ENCODE measurements at places on chromosomes 5 and 9.

DNA sequence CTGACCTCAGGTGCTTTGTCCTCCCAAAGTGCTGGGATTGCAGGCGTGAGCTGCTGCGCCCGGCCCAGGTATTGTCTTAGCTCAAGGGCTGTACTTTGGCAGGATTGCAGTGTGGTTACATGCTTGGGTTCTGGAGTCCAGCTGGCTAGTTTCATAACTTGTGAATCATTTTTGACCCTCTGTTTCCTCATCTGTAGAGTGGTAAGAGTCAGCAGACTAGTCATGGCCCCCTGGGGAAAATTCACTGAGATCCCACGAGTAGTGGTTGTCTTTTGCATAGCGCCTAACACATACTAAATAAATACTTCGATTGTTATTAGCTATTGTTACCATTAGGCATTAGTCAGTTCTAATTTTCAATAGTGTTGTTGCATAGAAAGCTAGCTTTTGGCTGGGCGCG is 14.3 kb downstream of the PTPA start:
- DNase-seq = no peak

DNA sequence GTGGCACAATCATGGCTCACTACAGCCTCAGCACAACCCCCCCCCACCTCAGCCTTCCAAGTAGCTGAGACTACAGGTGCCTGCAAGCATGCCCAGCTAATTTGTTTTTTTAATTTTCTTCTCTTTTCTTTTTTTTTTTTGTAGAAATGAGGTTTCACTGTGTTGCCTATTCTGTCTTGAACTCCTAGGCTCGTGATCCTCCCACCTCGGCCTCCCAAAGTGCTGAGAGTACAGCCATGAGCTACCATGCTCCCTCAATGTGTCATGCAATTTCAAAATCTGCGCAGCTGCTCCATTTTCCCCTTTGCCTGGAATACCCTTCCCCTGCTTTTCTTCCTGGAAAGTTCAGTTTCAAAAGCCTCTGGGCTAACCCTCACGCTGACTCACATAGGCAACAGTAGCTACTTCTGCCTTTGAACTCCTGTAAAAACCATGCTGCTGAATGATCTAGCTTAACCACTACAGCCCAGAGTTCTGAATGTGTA is 71.0 kb upstream of the IL7R start:
- peak; percentile 73 for DNase-seq

DNA sequence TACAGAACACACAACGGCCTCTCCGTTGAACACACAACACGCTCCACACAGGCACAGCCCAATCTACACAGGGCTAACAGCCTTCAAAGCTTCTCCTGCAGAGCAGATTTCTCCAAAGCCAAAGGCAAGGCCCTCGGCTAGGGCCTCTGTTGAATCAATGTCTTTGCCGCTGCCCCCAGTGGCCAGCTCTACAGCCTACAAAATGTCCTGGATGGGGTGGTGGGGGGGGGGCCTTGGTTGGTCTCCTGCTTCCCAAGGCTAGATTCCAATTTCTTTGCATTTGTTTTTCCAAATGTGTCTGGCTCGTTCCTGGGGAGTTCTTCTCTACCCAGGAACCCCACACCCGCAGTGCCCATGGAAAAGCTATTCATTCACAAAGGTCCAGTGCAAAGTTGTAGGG is 167.2 kb downstream of the PAX5 start:
- DNase-seq = no peak

DNA sequence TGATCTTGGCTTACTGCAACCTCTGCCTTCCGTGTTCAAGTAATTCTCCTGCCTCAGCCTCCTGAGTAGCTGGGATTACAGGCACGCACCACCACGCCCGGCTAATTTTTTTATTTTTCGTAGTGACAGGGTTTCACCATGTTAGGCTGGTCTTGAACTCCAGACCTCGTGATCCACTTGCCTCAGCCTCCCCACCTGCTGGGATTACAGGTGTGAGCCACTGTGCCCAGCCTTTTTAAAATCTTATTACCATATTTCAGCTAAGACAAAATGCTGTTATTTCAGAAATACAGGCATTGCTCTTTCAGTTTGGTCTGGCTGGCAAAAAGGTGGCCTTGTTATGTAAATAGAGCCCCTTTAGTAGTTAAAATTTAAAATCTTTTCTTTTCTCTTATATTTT is 46.9 kb upstream of the GLDC start:
- no peak for DNase-seq

- DNase-seq = no peak
Measured at GRCh38 chr5:107372723-107373450, 297.9 kb downstream of the EFNA5 start.
